ENCODE measurements at places on chromosomes 5 and 9.
A peak's percentile ranks its signal among the peaks of the same experiment; 100 is the strongest.

DNA sequence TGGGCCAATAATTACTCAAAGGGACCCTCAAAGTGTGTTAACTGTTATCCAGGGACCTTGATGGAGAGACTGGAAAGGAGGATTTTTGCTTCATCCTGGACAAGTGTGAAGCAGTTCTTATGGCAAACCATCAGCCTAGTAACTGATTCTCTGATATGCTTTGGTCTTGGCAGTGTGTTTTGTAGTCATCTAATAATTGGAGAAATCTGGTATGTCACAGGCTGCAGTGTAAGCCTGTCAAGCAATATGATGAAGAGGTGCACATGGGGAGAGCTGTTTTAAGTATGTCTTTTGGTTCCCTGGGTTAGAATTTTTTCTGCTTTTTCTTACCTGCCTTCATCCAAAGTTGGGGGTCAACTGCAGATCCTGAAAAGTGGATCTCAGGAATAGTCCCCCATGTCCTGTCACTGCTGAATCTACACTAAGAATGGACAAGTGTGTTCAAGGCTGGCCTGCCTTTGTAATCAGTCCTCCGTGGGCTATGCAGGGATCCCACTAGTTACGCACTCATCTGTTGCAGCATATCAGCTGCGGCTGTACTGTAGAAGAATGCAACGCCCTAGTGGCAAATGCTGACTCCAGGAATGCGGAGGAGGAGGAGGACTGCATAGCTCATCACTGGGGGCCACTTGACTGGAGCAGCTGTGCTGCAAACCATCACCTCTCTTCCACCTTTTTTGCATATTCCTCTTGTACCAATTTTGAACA, 1.9 kb downstream of the SPTAN1 start:
- no peak for DNase-seq

GRCh38 chr5:136143763-136144162, 11.1 kb downstream of the SMAD5 start:
- DNase-seq = no peak

DNA sequence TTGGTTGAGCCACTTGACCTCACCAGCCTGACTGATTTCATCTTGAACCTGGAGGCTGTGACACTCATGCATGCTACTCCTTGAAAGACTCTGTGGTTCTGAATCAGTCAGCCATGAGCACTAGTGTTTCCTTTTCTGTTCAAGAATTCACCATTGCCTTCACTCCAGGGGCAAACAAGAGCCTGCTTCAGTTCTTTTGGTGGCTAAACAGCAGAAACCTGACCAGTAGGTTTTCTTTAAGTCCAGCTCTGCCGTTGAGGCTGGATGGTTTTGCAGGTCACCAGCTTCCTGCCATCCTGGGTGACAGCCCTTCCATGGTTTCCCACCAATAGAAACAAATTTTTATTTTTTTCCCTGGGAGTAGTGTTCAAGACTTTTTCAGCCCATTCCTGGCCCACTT, 10.0 kb downstream of the NTRK2 start:
- DNase-seq = no peak

- DNase-seq = no peak
Measured at GRCh38 chr5:86756839-86757238, 139.1 kb downstream of the COX7C start.

- no peak for DNase-seq
Measured at GRCh38 chr5:128528637-128529255, 9.3 kb downstream of the FBN2 start.

DNA sequence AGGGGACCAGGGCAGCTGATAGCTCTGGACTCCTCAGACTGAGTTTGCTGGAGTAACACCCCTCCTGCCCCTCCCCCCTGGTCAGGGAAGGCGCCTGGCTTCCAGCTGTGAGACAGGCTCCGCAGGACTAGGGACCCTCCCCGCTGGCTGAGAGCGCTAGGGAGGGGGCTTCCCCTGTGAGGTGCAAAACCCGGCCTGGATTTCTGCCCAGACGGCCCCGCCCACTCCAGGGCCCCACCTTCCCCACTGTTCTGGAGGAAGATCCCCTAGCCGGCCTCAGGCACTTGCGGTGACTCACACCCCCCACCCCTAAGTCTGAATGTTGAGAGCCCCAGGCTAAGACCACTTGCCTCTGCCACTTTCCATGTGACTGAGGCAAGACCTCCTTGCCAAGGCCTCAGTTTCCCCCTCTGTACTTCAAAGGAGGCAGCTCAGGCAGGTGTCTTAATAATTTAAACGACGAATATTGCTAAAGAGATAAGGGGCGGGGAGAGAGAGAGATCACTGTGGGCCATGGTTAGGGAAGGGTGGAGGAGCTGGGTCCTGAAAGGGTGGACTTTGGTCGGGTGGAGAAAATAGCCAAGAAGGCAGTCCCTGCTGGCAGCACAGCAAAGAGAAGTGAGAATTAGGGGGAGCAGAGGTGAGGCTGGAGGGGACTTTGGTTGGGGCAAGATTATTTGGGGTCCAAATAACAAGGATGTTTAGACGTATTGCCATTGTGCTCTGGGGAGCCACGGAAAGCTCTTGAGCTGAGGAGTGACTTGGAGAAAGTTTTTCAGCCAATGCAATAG, 1.0 kb upstream of the DAB2IP start:
- peak; percentile 80 for DNase-seq

GRCh38 chr5:179342577-179342976, 2.7 kb downstream of the ADAMTS2 start:
- no peak for DNase-seq

DNA sequence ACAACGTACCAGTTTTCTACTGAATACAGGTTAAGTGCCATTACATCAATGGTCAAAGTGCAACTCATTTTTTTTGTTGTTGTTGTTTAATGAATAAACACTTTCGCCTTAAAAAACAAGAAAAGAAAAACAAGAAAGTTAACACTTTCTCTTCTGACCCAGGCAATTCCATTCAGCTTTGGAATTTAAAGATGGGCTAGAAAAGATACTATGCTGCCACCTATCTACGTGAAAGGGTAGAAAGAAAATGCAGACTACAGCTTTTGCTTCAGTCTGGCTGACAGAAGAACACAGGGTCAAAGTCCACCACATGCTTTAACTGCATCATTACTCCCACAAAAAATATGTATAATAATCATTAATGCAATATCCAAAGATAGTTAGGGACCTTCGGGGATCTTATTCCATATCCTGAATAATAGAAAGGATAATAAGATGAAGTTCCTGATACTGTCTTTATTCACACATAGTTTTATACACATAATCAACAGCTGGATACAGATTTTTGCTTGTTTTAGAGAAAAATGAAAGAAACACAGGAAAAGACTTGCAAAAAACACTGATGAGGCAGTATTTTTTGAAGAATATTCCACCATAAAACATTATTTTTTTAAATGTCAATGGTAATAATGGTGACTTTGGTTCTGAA, 40.4 kb downstream of the ZDHHC21 start:
- DNase-seq = peak; percentile 3

- no peak for DNase-seq
Measured at GRCh38 chr5:90097082-90097477, 312.5 kb downstream of the CETN3 start.

- no peak for DNase-seq
Measured at GRCh38 chr5:159645179-159645846, 271.0 kb upstream of the ADRA1B start.

DNA sequence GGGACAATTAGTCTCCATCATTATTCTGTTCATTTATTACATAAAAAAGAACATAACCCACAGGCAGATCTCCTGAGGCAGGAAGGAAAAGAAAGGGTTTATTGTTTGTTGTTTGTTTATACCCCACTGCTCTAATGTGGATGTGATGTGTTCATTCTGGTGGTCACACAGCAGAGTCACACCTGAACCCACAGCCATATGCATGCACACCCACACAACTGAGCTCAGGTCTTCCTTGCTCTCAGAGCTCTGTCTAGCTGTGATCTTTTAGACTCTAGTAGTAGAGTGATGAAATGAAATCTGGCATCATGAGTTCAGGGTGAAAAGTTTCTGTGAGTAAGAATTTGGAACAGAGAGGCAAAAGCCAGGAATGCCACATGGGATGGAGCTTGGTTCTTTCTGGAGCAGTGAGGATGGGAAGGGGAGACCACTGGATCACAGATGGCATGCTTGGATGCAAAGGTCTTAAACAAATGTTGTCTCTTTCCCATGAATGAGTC, 227.0 kb downstream of the PAPPA start:
- DNase-seq = no peak

DNA sequence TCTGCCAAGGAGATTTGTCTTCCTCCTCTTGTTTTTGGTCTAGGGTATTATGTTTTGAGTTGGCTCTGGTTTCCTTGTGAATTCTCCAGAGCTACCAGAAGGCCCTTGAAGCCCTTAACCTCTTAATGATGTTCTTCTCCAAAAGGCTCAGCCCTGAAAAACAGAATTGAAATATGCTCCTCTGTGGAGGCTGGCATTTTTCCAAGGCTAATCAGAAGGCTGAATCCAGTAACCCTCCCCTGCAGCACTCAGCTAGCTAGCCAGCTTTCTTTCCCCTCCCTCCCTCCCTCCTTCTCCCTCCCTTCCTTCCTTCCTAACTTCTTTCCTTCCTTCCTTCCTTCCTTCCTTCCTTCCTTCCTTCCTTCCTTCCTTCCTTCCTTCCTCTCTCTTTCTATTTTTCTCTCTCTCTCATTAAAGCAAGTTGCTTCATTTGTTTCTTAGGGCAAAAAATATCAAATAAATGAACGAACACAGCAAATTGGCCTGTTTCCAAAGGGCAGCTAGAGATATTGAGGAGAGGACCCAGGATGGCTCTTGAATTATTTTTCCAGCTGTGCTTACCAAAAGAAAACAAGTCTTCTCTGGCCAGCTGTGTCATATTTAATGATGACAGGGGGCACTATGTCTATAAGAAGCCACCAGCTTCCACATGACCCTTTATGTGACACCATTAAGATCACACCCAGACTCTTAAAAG, 38.7 kb downstream of the JAKMIP2 start:
- peak; percentile 96 for DNase-seq

GRCh38 chr9:113600023-113600823, 136.7 kb downstream of the RGS3 start:
- DNase-seq = no peak

- peak; percentile 29 for DNase-seq
Measured at GRCh38 chr9:18138656-18139055, 335.3 kb upstream of the ADAMTSL1 start.

DNA sequence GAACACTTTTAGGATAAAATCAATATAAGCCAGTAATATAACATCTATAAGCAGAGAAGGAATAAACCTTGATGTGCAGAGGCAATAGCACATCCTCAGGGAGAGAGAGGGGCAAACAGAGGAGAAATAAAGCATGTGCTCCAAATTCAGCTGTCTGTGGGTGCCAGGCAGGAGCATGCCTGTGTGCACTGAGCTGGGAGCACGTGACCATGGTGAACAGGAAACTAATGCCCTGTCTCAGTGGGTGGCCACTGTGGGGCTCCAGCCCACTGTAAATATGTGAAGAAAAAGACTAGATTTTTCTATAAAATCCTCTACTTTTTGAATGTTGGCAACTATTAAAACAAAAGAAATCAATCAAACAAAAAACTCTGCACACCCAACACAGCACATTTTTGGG, 55.3 kb downstream of the FYB1 start:
- no peak for DNase-seq

DNA sequence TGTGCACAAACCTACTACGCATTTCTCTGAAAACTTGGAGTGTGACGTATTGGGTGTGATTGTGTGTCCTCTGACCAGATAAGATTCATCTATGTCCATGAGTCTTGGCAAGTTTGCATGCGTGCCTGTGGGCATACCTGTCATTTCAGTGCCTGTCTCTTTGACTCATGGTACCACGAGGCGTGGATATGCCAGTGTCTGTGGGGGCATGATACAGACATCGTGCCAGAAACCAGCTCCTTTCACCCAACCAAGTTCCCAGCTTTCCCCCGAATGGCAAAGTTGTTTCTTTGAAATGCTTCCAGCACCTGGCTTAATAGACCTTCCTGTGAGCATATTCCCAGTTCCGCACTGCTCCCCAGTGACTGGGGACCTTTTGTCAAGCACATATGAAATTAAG, 241.9 kb upstream of the MVB12B start:
- DNase-seq = no peak

GRCh38 chr5:154419236-154419635, 26.6 kb upstream of the SAP30L start:
- no peak for DNase-seq

- no peak for DNase-seq
Measured at GRCh38 chr5:42015681-42016080, 90.6 kb downstream of the FBXO4 start.

DNA sequence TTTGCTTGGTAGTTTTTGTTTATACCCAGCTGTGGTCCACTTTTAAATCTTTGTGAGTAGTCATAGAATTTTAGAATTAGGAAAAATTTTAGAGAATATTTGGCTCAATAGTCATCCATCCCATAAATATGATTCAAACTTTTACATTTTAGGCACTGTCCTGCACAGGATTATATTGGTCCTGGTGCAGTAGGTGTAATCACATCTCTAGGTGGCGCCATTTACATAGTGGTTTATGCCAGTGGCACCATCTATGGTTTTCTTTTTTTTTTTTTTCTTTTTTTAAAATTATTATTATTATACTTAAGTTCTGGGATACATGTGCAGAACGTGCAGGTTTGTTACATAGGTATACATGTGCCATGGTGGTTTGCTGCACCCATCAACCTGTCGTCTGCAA, 260.7 kb upstream of the KCNN2 start:
- no peak for DNase-seq

DNA sequence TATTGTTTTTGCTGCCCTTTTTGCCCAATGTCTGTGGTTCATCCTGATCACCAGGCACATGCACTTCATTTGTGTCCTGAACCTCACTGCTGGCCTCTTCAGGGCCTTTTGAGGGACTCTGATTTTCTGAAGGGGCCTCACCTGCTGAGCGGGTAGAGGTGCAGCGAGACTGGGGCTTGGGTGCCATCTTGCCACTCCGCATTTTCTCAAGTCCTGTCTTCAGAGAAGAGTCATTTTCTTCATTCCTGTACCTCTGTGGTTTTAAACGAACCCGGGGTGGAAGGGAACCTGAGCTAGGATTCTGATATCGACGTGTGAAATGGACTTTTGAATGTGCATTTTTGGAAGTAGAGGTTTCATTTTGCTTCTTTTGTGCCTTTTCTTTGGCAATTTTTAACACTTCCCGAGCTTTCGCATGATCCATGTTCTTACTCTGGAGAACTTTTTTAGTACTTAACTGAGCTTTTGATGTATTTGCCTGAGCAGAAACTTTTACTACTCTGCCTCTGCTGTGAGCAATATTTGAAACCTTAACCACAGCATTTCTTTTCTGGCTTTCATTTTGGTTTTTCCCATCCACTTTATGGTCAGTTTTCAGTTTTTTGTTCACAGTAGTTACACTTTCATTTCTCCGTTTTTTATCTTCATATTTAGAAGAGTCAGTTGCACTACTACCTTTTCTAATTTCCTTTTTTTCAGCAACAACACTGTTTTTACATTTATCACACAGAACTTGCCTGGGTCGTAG, 26.1 kb downstream of the PWWP2A start:
- DNase-seq = no peak

DNA sequence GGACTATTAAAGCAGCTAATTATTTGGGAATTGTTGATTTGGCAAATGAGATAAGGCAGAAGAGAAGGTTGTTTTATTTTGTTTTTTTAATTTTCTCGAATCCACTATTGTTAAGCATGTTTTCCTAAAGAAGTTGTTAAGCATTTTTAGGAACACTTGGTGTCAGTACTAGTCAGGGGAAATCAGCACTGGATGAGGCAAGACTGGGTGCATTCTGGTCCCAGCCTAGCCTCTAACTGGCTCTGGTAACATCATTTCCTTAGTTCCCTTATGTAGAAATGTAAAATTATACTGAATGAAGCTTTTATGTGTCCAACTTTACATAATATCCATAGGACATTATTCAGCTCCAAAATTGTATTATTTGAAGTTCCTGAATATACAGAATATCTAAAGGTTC, 196.1 kb downstream of the PCSK5 start:
- DNase-seq = no peak
